ENCODE measurements at places on chromosomes 7 and 10.

DNA sequence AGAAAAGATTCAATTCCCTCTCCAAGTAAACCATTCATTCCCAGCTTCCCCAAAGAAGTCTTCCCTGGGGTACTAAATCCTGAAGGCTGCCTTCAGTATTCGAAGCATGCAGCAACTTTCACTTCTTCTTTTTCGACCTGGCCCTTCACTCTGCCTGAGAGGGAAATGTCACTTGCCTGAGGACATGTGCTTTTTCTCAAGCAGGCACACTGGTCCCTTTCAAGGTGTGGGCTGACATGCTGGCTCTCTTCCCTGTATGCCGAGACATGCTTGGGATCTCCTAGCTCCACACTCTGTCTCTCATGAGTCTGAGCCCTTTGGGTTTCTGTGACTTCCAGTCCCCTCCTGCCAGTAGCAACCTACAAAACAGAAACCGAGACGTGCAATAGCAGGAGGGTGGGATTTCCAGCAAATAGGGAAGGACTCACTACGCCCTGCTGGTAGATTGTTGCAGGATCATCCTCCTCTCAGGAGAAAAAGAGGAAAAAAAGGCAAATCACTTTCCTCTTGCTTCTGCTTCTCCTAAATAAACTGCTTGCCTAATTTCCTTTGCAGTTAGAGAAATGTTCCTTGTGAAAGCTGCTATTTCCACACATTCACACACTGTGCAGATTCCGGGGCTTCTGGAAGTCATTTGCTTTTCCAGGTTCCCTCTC lies 33.5 kb downstream of the FIGNL1 start:
- DNase-seq: no peak

DNA sequence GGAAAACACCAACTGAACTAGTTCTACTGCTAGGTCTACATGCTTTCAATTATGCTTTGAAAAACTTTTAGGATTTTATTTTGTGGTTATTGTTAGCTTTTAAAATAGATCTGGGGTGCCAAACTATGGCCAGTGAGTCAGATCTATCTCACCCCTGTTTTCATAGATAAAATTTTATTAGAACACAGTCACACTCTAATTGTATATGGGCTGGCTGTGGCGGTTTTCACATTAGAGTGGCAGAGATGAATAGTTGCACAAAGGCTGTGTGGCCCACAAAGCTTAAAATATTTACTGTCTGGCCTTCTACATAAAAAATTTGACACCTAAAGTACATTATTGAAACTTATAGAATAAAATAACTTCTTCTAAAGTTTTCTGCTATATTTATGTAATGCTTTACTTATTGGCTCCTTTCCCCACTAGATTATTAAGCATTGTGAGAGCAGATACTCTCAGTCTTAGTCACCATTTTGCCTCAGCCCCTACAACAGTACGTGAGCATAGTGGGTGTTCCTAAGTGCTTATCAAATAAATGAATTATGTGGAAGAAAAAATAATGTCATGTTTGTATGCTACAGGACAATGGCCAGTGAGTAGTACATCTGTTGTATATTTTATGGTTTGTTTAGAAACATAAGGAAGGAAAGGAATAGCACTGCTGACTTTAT lies 5.4 kb upstream of the SUV39H2 start:
- no peak for DNase-seq

DNA sequence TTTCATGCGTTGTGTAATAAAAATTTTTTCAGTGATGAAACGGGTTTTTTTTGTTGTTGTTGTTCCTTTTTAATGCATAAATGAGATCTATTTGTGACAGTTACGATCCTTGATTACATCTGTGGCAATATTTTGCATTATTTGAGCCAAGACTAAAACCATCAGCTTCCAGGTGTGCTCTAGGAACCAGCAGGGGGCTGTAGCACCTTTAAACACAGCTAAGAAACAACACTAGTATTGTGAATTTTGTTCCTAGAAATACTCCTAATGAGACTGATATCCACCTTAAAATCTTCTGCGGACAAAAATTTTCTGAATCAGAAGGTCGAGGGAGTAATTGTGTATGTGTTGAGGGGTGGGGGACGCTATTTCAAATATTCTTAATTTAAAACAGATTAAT lies 52.6 kb downstream of the FGFBP3 start:
- DNase-seq: no peak

GRCh38 chr7:94971051-94971867 lies 63.9 kb downstream of the PPP1R9A start:
- no peak for DNase-seq

DNA sequence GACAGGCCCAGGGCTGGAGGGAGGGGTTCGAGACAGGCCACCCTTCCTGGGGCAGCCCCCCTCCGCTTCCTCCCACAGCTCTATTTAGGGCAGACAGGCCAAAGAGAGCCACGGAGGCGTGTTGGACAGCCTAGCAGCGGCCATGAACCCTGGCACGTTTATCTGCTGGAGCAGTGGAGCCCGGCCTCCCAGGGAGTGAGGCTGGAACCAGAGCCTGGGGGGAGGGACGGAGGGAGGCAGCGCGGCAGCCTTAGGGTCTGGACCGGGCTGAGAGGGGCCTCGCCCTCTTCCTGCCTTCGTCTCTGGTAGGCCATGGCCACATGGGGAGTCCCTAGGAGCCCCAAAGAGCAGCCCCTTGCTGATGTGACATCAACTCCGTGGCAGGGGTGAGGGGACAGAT lies 17.1 kb downstream of the UNCX start:
- DNase-seq: no peak

GRCh38 chr10:28754930-28755718 lies 77.8 kb downstream of the BAMBI start:
- no peak for DNase-seq

DNA sequence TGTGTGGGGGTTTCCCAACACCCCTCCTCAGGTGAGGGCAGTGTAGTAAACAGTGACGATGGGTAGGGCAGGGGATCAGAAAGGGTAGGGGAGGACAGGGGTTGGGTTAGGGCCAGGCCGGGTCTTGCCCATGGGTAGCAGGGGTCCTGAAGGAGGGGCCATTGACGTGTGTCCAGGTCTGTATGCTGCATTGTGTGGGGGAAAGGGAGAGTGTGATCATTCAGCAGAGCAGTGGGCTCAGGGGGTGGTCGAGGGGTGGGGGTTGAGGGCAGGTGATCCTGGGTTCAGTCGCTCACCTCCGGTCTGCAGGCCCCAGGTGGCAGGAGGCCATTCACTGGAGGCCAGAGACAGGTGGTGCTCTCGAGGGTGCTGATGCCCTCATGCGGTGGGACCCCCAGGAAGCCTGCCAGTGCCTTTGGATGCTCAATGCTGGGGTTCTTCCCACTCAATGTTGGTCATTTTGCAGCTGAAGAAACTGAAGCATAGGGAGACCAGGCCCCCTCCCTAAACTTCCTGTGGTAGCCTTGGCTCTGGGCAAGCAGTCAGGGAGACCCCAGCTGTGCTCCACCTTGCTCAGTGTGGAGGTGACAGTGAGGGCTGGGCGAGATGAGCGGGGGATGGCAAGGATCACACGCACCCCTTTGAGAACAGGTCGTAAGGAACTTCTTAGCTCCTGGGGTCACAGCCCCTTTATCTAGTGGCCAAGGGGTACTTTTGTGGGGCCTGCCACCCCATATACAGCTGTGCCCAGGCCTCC lies 48.8 kb upstream of the CAMK2B start:
- DNase-seq: no peak

GRCh38 chr7:19674266-19674960 lies 34.4 kb downstream of the POLR1F start:
- DNase-seq: no peak

- no peak for DNase-seq
Observed at GRCh38 chr10:133224756-133225372, 5.2 kb upstream of the UTF1 start.

GRCh38 chr7:108124820-108125219 lies 5.3 kb downstream of the LAMB4 start:
- DNase-seq: no peak

- no peak for DNase-seq
Observed at GRCh38 chr7:20403331-20403730, 72.6 kb downstream of the ITGB8 start.

Data from stimulated activated CD4-positive, alpha-beta T cell treated with anti-CD3 and anti-CD28 coated beads, Interleukin-4, amount 100 ng/mL, for 24 hours (primary cell).